ENCODE measurements at places on chromosomes 13 and 19.

DNA sequence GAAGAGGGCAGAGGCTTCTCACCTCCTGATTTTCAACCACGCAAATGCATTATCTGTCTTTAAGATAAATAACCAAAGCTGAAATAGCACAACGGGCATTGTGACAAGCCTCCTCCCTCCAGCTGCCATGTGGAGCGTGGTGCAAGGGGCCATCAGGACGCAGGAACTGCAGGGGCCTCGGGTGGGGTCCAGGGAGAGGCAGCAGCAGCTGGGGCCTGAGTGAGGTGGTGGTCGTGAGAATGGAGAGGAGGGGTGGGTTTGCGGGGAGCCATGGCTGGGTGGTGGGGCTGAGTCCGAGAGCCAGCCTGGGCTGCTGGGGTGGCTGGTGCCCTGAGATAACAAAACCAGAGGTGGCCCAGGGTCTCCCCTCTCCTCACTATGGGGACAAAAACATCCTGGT is 66.0 kb downstream of the EPS15L1 start:
- DNase-seq, result no peak

GRCh38 chr13:99386911-99387788 is 80.0 kb upstream of the GPR183 start:
- DNase-seq, result peak; percentile 79

DNA sequence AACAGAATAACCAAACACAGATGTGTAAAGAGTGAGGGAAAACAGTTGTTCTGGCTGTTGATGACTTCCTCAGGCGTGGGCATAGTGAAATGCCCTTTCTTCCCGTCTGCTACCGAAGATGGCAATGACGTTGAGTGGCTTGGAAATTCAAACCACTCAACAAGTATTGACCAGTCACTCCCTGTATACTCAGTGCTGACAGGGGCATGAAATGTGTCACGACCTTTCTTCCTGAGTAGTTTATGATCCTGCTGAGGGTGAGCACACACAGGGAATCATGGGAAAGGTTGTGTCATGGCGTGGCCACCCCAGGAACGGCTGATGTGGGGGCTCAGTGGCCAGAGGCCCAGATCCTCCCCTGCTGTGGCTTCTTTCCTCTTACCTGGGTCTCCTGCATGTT is 87.8 kb upstream of the C1QTNF9B start:
- DNase-seq, result no peak

- DNase-seq, result no peak
Measured at GRCh38 chr19:1028062-1028926, 1.9 kb downstream of the CNN2 start.

DNA sequence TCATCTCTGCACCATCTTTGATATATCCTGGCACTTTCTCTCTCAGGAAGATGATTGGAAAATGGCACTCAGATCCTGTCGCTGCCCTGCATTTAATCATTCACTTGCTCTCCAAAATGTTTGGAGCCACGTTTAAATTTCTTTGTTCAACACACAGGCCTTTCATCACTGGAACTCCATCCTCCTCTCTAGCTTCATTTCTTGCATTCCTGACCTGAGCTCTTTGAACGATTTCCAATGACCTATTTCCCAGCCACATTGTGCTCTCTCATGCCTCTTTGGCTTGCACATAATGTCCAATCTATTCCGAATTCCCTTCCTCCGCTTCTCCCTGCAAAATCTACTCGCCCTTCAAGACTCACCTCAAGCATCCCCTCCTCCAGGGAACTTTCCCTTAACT is 287.4 kb upstream of the NBEA start:
- DNase-seq, result no peak

DNA sequence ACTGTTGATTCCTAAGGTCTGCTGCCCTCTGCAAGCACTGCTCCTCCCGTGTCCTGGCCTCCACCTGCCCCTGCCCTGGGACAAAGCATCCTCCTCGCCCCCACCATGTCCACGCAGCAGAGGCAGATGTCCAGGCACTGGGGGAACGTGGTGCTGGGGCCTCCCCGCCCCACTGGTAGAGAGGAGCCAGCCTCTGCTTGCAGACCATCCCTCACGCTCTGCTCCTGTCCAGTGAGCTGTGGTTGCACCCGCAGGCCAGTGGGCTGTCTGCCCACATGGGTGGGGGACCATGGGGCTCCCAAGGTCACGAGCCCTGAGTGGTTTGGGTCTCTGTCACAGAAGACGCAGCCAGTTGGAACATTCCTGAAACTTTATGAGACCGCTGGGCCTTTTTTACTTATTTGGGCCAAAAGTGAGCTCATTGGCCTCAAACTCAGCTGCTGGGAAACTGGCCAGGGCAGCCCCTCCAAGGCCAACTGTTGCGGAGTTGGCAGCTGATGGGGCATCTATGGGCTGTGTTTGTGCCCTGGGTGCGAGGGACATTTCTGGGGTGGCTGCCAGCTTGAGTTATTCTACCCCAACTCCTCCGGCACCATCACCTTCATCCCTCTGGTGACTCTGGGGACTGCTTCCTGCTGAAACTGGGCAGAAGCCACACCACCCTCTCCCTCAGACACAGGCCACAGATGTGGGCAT is 64.8 kb upstream of the F7 start:
- no peak for DNase-seq

- no peak for DNase-seq
Measured at GRCh38 chr13:44277459-44277858, 96.2 kb upstream of the SERP2 start.

- peak; percentile 81 for DNase-seq
Measured at GRCh38 chr13:112260108-112261055, 115.8 kb upstream of the SPACA7 start.

DNA sequence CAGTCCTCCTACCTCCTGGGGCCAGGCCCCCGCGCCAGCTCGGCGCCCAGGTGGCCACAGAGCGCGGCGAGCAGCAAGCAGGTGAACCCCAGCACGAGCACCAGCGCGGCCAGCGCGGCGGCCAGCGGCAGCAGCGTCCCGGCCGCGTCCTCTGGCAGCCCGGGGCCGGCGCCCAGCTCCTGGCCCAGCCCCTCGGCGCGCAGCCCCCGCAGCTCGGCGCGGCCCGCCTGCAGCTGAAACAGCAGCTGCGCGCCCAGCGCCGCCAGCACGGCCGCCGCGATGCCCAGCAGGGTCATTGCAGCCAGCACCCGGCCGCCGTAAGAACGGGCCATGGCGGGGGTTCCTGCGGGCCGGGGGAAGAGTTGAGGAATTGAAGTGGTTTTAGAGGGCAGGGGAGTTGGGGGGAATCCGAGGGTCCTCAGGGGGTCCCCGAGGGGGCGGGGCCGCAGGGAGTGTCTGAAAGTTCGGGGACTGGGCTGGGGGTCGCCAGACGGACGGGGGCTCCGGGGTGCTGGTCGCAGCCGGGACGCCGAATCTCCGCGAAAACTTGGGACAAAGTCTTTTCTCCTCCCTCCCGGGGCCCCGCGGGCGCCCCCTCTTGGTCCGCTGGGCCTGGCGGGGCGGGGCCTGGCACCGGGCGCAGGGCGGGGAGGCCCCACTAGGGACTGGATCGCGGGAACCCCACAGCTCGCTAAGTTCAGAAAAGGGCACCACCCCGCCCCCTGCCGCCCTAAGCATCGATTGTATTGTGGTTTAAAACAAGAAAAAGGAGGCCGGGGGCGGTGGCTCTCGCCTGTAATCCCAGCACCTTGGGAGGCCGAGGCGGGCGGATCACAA is at the start of gene TMEM221:
TMEM221 (minus strand) TSS at position 538 of the 837 bp plus-strand sequence; CDS start at position 332, 206 bp downstream.
- DNase-seq, result no peak

GRCh38 chr19:54937926-54938325 is 9.4 kb downstream of the NLRP7 start:
- DNase-seq, result no peak

Data from vagina (tissue), 2 donors.